ENCODE measurements at places on chromosomes 7 and 10.

- DNase-seq: no peak
Observed at GRCh38 chr7:40439686-40440085, 304.9 kb downstream of the SUGCT start.

GRCh38 chr7:20227291-20227795 lies 10.2 kb upstream of the MACC1 start:
- DNase-seq: no peak

- DNase-seq: peak; percentile 23
Observed at GRCh38 chr10:659688-660141, 29.8 kb downstream of the DIP2C start.

DNA sequence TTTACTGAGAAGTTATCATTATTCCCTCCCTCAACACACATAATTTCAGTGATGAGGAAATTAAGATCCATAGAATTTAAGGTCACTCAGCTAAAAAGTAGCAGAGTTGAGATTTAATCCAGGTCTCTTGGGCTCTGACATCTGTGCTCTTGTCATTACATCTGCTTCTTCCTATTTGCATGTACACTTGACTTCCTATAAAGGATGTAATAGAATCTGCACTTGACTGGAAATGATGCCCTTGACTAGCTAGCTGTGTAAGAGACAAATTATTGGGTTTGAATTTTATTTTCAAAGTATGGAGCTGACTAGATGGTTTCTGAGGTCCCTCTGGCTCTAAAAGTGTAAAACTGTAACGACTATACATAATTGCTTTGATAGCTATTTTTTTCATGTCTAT lies 59.5 kb downstream of the AGK start:
- DNase-seq: no peak

GRCh38 chr7:135715673-135716072 lies 12.3 kb downstream of the SLC13A4 start:
- DNase-seq: no peak

DNA sequence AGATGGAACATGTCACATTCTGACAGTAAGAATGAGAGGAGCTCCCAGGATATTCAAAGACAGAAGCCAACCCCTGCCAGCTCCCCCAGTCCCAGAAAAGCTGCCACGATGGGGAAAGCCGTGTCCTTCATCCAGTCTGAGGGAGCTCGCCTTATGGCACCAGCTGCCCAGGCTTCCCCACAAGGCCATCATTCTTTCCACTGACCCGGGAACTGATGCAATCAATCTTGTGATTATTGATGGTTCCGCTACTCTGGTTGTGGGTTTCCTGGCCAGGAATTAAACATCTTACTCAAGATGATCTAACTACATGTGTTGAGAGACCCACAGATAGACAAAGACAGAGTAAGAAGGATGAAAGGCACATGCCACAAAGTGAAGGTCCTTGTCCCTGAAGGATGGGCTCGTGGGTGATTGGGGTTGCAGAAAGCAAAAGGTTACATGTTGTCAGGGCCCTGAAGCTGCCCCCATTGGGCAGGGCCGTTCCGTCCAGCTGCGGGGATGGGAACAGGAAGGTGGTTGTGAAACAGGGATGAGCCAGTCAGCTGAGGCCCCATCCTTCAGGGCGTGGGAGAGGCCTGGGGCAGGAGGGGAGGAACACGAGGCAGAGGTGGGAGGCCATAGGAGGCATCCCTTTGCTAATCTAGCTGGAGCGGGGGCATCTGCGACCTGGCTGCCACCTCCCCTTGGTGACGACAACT lies 127.6 kb downstream of the OAT start:
- no peak for DNase-seq

DNA sequence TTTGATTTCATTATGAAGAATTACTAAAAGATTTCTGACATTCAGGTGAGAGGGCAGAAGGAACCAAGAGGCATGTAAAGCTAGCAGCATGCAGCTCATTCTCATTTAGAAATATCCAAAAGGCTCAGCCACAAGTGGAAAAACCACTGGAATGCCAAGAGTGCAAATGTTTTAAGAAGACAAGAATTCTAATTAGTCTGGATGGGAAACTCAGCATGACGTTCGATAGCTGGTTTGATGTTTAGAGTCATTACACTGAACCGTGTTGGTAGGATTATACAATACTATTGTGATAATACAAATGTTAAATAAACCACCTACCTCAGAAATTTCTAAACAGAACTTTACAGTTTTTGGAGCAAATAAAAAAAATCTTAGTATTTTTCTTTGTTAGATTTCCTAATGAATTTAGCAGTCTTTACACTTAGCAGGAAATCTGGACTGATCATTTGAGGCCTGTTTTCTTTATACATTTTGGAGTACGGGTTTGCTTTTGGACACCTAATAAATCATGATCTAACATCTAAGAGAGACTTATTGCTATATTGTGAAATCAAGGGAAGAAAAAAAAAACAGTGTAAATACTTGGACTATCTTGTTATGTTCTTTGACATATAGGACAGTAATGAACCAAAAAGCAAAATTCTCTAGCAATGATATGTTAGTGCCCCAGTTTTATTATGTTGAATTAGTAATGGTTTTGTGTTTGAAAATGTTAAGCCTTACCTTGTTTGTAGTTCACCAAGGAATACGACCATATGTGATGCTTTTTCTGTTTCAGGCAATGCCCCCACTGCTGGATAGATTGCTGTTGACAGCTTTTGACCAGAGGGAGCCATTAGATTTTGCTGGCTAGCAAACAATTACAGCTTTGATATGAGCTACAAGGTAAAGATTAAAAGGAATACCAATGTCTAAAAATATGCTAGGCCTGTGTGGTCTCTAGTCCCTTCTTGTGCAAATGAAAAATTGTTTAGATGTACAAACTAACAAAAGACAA lies 354.1 kb upstream of the SEMA3A start:
- DNase-seq: no peak

DNA sequence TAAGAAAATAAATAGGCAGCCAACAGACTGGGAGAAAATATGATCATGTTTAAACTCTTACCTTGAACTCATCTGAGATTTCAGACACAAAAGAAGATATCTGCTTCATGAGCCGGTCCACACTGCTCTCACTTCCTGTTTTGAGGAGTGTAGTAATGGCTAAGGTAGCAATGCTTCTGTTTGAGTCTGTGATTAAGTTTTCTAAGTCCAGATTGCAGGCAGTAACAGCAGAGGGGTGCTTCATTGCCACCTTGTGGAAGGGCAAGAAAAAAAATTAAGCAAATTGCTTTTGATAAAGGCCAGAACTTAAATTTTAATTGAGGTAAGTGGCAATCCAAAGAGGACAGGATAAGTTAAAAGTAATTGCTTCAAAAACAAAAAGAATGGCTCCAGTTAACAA lies 69.1 kb downstream of the MEST start:
- no peak for DNase-seq

GRCh38 chr7:28708033-28708951 lies 249.8 kb downstream of the TRIL start:
- DNase-seq: no peak

- DNase-seq: no peak
Observed at GRCh38 chr7:16727736-16728135, 25.8 kb upstream of the TSPAN13 start.

GRCh38 chr7:101879565-101879964 lies 62.1 kb downstream of the CUX1 start:
- DNase-seq: no peak

DNA sequence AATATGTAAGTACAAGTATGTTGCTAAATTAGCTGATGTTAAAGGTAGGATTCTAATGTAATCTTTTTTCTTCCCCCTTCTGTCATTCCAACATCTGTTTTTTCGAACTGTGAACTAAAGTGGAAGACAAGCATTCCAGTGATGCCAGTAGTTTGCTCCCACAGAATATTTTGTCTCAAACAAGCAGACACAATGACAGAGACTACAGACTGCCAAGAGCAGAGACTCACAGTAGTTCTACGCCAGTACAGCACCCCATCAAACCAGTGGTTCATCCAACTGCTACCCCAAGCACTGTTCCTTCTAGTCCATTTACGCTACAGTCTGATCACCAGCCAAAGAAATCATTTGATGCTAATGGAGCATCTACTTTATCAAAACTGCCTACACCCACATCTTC lies 62.7 kb downstream of the WAC start:
- no peak for DNase-seq

GRCh38 chr10:75294031-75294437 lies 58.3 kb upstream of the COMTD1 start:
- no peak for DNase-seq

GRCh38 chr10:91444211-91445182 lies 34.4 kb downstream of the HECTD2 start:
- no peak for DNase-seq

- no peak for DNase-seq
Observed at GRCh38 chr10:88114368-88114767, 250.9 kb downstream of the PTEN start.

DNA sequence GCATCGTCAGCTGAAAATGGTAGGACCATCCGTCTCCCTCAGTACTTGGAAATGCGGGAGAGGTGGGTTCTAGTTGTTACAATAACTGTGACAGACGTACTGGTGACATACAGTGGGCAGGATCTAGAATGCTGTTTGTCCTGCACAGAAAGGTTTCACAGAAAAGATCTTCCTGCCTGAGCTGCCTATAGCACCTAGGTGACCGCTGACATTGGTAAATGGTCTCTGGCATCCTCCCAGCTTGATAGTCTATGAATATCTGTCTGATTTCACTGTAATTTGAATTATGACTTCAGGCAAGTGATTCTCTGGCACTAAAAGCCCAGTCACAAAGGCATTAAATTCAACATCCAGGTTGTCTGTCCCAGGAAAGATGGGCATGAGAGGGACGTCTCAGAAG lies 38.2 kb upstream of the CCDC3 start:
- DNase-seq: no peak

DNA sequence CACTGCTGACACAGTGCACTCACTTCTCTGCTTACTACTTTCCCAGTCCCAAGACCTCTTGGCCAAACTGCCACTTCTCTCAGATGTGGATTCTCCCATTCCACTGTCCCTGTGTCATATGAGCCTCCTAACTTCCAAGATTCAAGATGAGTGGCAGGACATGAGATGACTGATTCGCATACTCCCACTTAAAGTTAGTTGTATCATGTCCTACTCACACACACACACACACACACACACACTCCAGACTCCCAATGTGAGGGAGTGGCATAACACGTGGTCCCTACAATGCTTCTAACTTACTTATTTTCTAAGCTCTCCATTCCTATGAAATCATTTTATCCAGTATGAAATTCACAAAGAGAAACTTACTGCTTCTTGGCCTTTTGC lies 67.0 kb upstream of the CAV2 start:
- no peak for DNase-seq

GRCh38 chr7:105974471-105974870 lies 11.4 kb downstream of the CDHR3 start:
- DNase-seq: no peak

GRCh38 chr7:142876991-142877910 lies 8.3 kb downstream of the TRPV6 start:
- DNase-seq: no peak

GRCh38 chr10:117736655-117737054 lies 194.1 kb downstream of the EMX2 start:
- no peak for DNase-seq

GRCh38 chr7:27518561-27519350 lies 143.9 kb downstream of the HIBADH start:
- DNase-seq: no peak

DNA sequence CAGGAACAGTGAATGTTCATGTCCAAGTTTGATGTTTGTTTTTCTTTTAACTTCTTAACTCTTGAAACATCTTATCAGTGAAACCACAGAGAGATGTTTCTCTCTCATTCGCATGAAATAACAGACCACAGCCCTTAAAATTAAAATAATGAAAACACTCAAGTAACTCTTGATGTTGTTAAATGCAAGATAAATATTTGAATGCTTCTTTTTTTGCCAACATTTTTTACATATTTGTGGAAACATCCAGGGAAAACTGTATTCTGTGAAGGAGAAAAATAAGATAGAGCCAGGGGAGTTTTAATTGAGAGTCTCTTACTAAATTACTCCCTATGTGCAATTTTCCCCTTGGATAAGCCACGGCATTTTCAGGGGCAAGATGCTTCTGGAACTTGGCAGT lies 361.8 kb upstream of the MGMT start:
- DNase-seq: no peak

DNA sequence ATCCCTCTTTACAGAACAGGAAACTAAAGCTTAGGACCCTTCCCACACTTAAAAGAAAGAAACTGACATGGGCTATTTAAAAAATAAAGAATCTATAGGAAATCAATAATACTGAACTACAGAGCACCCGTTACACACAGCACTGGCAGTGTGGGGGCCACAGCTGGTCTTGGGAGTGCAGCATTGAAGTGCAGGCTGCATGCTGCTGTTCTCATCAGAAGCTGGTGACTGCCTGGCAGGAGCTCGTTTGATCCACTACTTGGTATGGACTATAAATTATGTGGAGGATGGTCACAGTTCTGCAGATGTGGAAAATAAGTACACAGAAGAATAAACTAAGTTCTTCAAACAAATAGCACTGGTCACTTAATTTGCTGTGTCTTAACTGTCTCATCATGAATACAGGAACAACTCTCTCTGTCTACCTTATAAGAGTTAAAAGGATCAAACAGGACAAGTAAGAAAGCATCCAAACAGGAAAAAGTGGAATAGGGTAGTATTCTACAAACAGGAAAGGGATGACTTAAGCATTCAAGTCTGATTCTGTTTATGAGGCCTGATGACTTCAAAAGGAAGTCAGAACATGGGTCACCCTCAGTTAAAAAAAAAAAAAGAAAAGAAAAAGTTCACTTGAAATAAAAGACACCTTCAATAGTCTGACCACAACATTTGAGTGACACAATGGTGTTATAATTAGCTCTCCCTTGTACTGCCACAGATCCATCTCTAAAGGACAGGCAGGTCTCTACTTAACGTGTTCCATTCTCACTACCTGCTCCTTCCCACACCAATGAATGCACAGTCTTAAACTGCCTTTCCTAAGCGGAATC lies 21.0 kb downstream of the DOCK4 start:
- no peak for DNase-seq

DNA sequence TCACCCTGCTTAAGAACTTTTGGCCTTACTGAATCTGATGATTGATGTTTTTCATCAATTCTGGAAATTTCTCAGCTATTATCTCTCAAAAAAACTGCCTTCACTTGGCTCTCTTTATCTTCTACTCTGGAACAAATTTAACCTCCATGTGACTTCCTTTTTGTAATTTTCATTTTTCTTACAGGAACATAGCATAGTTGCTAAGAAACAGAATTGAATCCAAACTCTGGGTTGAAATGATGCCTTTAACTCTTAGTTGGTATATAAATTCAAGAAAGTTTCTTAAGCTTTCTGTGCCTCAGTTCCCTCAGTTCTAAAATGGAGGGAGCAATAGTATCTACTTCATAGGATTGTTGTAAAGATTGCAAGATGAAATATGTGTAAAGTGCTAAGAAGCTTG lies 19.8 kb downstream of the GPR141 start:
- no peak for DNase-seq

DNA sequence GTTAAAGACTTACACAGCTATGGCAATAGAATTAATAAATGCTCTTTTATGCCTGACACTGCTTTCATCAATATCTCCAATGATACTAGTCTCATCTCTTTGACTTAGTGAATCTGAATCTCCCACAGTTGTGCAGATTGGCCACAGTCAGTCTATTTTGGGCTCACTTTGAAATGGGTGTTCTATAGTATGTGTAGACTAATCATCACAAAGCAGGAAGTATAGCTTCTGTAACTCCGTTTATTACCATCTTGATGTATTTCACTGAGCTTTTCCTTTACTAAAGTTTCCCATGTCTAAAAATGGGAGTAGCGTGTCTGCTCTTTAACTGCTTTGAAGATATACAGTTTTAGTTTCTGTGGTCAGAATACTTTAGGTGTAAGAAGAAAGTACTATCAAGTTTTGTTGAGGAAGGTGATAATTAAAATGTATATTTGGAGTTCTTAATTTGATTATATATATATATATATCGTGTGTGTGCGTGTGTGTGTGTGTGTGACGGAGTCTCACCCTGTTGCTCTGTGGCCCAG lies 70.1 kb downstream of the ST7 start:
- DNase-seq: no peak

Data from AG04450 (cell line).